ENCODE measurements at places on chromosomes 7 and 10.

DNA sequence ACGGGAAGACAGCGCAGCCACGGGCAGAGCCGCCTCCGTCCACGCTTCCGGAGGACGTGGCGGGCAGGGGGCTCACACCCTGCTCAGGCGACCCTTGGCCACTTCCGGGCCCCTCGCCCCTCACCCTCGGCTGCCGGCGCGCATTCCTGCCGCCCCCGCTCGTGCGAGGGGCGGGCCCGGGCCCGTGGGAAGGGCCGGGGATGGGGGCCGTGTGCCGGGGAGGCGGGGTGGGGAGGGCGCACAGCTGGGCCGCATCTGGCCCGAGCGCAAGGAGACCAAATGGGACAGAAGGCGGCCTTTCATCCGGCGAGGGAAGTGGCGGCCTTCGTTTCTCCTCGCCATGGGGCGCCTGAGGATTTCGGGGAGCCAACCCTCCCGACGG is 846 bp upstream of the LFNG start:
- DNase-seq: no peak

GRCh38 chr7:83466956-83467355 is 182.0 kb downstream of the SEMA3E start:
- no peak for DNase-seq

DNA sequence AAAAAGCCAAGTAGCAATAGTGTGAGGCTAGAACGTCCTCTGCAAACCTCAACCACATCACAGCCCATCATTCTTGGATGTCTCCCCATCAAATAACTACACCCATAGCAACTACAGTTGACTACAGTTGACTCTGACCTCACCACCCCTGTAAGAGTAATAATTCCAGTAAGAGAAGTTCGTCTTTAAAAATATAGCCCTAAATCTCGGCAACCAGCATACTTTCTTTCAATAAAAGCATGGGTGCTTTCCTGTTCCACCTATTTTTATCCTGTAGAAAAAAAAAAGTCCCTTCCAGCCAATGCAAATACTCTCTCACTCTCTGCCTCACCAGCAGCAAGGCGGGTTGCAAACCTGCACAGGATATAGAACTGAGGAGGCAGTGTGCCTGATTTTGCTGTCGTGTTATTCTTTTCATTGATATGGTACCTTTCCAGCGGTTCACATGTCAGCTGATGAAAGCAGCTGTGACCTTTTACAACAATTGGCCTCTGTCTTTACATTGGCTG is 187.5 kb upstream of the NFE2L3 start:
- no peak for DNase-seq

GRCh38 chr10:3485057-3485686 is 299.8 kb downstream of the KLF6 start:
- DNase-seq: no peak

DNA sequence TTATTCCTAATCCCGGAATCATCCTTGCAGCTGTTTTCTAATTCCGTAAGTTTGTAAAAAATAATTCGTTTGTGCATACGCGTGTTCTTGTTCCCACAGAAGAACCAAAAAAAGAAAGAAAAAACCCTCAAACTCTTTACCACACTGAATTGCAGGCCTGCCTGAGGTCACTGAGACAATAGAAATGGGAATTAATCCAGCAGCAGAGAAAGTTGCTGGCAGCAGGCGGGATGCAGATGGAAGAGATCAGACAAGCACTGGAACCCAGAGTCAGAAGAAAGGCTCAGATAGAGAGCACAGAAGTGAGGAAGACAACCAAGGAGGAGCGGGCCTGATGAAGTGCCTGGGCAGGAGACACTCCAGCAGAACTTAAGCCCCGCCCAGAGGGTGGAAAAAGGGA is 141.5 kb upstream of the VWC2 start:
- no peak for DNase-seq

- no peak for DNase-seq
These were observed 9.9 kb downstream of the PHTF2 start for GRCh38 chr7:77808517-77808916.

DNA sequence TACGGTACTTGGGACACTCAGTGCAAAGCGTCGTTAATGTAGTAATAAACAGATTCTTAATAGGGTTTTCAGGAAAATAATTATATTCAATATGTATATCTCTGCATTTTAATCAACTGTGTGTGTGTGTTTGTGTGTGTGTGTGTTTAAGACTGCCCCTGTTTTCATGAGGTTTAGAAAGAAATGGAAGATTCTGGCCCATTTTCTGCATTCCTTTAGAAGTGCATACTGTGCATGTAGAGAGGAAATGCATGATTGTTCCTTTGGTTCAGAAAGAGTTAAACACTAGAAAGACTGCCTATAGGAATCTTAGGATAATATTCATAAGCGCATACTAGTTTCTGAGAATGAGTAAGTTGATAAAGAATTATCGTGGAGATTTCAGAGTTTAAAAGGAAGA is 975 bp downstream of the CNTNAP2 start:
- no peak for DNase-seq

DNA sequence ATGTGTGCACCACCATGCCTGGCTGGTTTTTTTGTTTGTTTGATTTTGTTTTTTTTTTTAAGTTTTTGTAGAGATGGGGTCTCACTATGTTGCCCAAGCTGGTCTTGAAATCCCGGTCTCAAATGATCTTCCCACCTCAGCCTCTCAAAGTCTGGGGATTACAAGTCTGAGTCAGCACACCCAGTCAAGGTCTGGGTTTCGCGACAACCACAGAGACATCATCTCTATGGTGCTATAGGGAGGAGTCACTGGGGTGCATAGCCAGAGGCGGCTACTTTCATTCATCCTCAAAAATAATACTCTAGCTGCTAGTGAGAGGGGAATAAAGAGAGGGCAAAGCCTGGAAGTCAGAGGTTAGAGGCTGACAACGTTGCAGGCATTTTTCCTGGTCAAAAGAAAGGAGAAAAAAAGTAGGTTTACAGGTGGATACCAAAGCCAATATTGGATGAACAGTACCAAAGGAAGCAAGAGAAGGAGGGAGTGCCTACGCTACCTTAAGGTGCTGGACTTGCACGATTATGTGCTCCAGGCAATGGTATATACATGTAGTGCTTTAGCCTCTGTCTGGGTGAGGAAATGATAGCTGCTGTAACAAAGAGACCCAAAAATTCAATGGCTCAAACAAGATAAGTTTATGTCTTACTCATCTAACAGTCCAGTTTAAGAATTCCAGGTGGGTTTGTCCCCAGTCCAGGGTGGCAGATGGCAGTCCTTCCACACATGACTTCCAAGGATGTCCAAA is 178.3 kb downstream of the SKIDA1 start:
- DNase-seq: no peak

GRCh38 chr7:99949645-99950228 is 20.3 kb upstream of the GJC3 start:
- no peak for DNase-seq

DNA sequence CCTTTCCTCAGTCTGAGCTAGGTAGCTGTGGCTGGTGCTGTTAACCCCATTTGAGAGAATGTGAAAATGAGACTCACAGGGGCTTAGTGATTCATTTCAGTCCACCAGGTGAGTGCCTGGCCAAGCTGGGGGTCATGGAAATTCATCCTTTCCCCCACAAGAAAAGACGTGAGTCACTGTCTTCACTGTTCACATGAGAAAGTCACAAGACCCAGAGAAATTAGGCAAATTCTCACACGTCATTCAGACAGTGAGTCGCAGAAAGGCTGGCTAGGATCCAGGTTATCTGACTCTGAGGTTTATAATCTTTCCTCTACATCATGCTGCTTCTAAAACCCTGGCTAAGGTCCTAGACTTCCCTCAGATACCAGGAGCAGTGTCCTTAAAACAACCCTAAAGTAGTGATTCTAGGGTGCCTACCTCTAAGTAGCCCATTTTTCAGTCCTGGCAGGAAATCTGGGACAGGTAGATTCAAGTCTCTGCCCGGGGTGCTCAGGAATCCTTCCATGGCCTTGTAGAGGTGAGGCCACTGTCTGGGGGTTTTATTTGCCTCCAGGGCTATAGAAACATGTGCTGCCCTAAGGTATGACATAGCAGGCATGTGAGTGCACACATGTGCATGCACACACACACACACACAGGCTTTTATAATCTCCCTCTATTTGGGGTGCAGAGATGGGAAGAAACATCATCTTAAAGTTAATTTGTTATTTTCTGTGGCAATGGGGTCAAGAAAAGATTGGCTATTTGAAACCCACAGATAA is 427.9 kb upstream of the CELF2 start:
- DNase-seq: no peak

- DNase-seq: no peak
These were observed 284.6 kb downstream of the KLF6 start for GRCh38 chr10:3500408-3500856.

DNA sequence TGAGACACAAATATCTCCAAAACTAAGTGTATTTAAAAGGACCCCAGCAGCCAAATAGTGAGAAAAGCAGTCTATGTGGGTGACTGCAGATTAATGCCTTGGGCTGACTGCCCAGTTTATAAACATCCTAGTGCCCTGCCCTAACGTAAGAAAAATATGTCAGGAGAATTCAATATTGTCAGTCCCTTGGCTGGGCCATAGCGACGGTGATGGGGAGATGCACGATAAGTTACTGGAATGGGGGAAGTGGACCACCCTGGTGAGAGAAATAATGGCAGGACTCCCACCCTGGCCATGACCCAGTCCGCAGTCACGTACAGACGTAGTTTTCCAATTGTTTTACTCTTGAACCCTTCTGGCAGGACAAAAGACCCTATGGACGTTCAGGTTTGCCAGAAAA is 48.0 kb downstream of the JCAD start:
- DNase-seq: no peak

DNA sequence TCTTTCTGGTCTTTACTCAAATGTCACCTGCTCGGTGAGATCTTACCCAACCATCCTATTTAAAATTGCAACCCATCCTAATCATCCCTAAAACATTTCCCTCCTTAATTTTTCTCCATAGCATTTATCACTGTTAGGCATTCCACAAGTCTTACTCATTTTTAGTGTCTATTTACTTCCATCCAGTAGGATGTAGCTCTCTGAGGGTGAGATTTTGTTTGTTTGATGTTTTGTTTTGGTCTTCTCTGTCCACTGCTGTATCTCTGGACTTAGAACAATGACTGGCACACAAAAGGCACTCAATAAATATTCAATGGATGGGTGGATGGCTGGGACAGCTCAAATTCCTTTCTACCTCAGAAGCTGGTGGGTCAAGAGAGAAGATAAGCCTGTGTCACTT is 15.8 kb upstream of the DUSP5 start:
- no peak for DNase-seq

- no peak for DNase-seq
These were observed 494.1 kb upstream of the SEMA3A start for GRCh38 chr7:84688671-84689070.

DNA sequence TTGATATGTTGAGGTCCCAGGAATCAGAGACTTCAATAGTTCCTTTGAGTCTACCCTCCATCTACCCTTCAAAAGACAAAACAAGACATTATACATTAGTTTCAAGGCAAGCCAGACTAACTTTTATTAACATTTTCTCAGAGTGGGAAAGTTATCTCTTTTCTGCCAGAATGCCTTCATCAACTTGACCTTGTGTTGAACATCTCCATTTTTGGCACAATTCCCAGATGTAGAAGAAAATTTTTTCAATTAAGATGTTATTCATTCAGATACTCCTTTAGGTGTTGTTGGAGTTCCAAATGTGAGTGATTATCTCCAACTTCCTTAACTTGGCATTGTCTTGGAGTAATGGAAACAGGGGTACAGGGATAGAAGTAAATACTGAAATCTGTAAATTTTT is 59.1 kb downstream of the NRF1 start:
- no peak for DNase-seq

DNA sequence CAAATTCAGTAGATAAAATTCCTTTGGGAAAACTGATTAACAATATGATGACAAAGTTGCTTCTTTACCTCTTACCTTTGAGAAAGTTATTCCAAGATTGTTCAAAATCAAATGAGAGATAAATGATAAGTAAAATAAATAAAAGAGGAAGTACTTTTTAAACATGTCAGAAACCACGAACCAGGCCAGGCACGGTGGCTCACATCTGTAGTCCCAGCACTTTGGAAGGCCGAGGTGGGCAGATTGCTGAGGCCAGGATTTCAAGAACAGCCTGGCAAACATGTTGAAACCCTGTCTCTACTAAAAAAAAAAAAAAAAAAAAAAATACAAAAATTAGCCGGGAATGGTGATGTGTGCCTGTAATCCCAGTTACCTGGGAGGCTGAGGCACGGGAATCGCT is 296.6 kb downstream of the HGF start:
- DNase-seq: no peak
